ENCODE measurements at places on chromosomes 3 and 15.

DNA sequence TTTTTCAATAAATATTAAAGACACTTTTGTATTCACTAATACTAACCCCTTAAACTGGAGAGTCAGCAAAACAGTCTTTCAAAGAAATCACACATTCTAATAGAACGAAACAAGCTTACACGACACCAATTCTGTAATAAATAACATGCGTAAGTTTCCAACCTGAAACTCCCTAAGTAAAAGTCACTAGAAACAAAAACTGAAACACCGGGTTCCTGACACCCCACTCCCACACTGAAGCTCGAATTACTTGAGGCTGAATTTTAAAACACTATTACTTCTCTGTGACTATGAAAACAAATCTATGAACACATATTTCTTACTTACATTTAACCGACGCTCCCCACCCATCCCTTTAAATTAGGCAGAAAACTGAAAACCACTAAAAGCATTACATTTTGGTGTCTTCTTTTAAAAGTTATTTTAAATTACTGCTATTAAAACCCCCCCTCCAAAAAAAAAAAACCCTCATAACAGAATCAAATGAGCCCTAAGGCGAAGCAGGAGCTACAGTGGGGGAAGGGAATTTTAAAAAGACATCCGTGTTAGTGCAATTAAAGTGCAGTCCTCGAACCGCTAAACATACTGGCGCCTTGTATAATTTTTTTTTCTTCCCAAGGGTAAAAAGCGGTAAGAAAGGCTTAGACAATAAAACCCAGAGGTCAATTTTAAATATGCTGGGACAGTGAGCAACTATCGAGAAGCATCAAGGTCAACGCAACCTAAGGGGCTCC, 878 bp downstream of the SPPL2A start:
- DNase-seq = peak; percentile 89

DNA sequence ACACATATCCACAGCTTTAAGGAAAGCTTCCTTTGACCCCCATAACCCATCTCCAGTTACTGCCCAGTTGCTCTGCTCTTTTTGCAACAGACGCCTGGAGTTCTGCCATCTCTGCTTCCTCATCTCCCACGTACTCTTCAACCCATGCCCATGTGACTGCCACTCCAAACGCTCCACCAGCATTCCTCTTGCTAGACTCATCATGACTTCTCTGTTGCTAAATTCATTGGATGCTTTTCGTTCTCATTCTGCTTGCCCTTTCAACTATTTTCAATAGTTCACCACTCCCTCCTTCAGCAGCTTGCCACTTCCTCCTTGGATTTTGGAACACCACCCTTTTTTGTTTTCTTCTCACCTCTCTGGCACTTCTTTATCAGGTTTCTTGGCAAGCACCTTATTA, 2.7 kb upstream of the KNSTRN start:
- peak; percentile 91 for DNase-seq

DNA sequence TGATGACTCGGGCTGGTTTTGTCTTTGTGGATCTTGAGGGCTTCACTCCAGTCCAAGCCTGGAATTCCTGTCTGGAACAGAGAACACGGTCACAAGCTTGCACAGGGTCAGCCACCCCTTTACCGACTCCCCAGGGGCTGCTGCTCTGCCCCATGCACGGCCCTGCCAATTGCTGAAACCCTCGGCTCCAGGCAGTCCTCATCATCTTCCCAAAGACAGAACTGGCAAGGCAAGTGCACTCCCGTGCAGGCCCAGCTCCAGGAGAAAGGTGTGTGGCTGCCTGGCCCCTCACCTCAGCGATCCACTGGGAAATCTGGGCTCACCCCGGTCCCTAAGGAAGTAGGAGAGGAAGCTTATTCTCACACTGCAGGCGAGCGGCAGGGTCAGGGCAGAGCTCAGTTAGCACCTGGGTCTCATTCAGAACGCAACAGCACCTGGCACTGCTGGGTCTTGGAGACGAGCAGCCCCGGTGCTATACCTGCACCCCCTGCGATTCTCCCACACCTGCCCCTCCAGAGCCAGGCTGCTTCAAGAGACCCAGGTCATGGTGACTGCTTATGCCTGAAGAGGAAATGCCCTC, 7.2 kb downstream of the MAP6D1 start:
- no peak for DNase-seq

DNA sequence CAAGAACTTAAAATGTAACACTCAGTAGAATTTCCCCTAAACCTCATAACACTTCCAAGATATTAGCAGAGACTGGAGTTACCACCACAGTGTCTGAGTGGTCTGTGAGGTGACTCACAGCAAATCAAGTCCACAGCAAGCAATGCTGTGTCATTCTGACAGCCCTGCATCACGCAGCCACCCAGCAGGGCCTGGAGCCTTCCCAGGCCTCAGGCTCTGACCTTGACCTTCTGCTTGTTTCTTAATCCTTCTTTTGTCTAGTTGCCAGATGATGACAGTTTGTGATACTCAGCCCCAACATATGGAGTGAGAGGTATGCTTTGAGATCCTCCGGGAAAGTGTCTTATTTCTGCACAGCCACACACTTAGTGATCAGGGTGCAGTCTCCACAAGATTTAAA, 82.5 kb downstream of the TOP2B start:
- DNase-seq = peak; percentile 57

DNA sequence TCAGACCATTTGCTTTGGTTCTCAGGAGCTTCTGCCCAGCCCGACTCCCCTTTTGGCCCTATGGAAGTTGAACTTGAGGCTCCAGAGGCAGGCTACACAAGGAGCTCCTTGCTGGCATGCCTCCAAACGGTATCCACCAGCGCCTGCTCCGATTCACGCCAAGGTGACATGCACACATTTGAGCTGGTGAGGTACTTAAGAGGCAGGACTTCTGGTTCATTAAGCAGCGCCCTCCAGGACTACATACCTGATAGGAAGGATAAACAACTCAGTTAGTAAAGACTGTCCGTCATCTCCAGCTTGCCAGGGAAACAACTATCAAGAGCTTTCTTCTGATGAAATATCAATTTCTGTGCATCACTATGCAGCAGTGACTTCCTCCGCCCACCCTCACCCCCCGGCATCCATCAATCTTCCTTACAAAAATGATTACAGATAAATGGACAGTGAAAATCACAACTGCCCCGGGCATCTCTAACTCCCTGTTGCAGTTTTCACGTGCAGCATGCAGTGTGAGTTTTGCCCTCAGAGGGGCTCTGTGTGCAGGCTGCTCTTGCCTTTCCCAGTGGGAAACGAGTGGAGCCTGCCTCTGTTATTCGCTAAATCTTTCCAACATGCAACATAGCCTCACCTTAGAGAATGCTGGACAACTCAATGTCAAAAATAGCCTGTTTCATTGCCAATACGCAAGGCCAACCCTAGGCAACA, 122.9 kb downstream of the ARRDC4 start:
- no peak for DNase-seq

- DNase-seq = no peak
Measured at GRCh38 chr3:188316723-188317070, 162.7 kb downstream of the LPP start.

DNA sequence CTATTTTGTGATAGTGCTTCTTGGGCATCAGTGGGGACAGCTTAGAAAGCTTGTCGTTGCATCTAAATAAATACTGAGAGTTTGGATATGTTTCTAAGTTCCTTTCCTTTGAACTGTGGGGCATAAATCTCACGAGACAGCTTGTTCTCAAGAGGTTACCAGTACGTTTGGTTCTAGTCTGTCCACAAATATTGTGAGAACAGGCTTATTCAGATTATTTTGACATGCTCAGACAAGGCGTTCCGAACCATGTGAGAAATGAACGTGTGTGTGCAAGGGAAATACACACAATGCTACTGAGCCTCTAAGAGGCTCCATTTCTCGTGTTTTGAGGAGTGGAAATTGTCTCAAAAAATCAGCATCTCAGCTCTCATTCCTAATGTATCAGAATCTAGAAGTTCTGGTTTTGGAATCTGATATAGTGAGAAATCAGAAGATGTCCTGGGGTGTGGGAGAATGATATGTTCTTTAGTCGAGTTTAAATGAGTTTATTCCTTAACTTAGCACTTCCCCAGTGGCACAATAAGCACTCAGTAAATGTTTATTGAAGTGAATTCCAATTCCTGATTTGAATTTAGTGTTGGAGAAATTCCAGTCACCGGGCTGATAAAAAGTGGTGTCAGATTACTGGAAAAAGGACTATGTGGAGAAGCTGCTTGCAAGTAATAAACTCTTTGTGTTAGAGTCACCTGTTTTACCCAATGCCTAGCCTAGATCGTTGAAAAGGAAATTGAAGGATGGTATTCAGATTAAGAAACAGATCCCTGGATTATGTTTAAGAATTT, 481.5 kb downstream of the LPP start:
- DNase-seq = no peak

GRCh38 chr15:87722941-87723691, 533.4 kb downstream of the NTRK3 start:
- DNase-seq = no peak

- DNase-seq = no peak
Measured at GRCh38 chr3:24810881-24811280, 316.2 kb upstream of the THRB start.

GRCh38 chr15:51267703-51268083, 70.7 kb downstream of the CYP19A1 start:
- no peak for DNase-seq

- DNase-seq = no peak
Measured at GRCh38 chr3:148042663-148043445, 633.7 kb downstream of the ZIC1 start.

- DNase-seq = no peak
Measured at GRCh38 chr3:9141928-9142289, 107.5 kb downstream of the SRGAP3 start.

GRCh38 chr3:195033531-195034091, 237.3 kb downstream of the XXYLT1 start:
- DNase-seq = no peak

DNA sequence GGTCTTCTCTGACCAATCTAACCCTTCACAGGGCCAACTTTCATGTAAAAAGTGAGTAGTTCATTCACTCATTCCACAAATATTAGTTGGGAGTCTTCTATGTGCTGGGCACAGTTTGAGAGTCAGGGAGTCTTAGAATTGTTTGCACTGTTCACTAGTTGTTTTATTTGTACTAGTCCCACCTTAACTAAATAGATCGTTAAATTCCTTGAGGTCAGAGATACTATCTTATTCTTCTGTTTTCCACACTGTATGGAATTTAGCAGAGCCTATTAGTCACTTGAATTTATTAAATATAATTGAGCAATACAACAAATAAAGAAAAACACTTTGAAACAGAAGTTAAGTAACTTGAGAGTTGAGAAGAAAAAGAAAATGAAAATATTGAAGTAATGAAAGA, 40.8 kb upstream of the SPTSSB start:
- DNase-seq = no peak

- DNase-seq = no peak
Measured at GRCh38 chr3:76624164-76624563, 415.7 kb upstream of the ROBO2 start.

- DNase-seq = no peak
Measured at GRCh38 chr15:57902155-57902554, 163.4 kb downstream of the ALDH1A2 start.

GRCh38 chr15:37246856-37247255, 146.5 kb upstream of the MEIS2 start:
- DNase-seq = no peak

DNA sequence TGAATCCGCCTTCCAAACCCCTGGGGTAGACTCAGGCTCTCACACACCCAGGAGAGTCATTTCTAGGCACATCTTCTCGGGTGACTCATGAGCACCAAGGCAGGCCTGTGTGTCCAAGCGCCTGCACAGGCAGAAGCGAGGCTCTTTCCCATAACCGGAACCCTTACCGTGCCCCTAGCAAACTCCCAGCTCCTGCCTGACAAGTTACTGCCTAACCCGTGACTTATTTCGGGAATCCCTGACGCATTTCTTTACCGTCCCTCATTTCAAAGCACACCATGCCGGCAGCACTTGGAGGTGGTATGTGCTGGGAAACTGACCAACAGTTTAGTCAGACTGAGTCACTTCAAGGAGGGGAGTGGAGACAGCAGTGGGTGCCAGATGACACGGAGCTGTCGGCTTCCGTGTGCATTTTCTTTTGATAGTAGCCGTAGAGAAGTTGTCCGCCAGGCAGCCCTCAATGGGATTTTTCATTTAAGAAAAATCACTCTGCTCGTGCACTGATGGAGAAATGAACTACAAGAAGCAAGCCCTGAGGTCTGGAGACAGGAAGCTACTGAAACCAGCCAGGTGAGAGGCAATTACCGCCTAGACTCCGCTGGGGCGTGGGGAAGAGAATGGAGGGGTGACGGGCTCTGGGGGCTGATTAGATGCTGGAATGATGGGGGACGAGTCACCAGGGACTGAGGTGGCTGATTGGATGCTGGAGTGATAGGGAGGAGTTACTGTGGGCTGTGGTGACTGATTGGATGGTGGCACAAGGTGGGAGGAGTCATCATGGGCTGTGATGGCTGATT, 17.3 kb upstream of the HRH1 start:
- DNase-seq = no peak

GRCh38 chr3:69542089-69542804, 156.4 kb upstream of the FRMD4B start:
- peak; percentile 61 for DNase-seq

- DNase-seq = no peak
Measured at GRCh38 chr3:170907637-170908234, 701 bp downstream of the EIF5A2 start.

GRCh38 chr15:90620379-90621067, 90.8 kb downstream of the CRTC3 start:
- DNase-seq = peak; percentile 65

DNA sequence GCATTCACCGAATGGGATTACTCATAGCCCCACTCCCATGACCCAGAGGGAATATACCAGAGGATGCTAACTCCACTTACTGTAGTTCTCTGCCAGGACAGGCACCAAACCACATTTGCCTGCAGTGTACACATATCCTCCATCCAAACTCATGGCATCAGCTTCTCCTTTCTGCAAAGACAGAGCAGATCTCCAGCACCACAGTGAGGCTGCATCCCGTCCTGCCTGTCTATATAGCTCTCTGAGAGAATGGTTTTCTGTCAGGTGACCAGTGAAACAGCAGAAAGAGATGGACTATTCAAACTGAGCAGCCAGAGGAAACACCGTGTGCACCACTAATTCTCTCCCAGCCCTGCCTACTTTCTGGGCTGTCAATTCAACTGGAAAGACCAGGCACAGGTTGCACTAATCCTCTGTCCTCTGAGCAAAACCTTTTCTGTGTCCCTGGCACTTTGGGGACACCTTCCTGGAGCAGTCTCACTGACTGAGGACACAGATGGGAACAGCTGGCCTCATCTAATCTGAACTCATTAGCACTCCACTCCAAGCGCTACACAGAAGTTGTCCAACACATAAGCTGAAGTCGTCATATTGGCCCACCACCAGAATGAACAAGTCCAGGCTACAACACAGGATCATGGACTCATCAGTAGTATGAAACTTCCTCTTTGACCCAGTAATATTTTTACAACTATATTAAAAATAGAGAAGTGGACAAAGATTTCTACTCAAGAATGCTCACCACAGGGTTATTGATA, 17.3 kb downstream of the LTF start:
- DNase-seq = peak; percentile 63

All from inflammatory macrophage treated with lipopolysaccharide for 4 hours (primary cell).